ENCODE measurements at places on chromosomes 5 and 9. TPM values are rescaled to one million over a fixed set of nuclear protein-coding genes. Genes with fewer than 3 reads are reported as not detected.

DNA sequence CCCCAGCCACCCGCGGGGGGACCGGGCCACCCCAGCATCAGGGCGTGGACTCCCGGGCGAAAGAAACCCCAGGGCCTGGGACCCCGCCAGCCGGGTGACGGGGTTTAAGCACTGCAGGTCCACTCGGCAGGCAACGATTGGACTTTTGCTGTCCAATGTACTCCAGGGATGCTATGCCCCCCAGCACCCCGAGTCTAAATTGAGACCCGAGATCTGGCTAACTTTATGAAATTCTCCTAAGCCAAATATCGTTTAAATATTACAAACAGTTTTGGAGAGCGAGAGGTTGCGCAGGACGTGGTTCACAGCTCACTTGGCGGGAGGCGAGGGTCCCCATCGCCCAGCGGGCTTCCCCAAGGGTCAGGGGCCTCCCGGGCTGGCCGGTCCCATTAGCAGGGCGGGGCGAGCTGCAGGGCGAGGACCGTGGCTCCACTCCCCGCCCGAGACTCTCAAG is 384 bp upstream of the MRPS2 start:
- DNase-seq = no peak

GRCh38 chr9:89428901-89429890 is 68.7 kb downstream of the SEMA4D start:
- DNase-seq = no peak

GRCh38 chr5:78221964-78222451 is 72.5 kb downstream of the AP3B1 start:
- no peak for DNase-seq

DNA sequence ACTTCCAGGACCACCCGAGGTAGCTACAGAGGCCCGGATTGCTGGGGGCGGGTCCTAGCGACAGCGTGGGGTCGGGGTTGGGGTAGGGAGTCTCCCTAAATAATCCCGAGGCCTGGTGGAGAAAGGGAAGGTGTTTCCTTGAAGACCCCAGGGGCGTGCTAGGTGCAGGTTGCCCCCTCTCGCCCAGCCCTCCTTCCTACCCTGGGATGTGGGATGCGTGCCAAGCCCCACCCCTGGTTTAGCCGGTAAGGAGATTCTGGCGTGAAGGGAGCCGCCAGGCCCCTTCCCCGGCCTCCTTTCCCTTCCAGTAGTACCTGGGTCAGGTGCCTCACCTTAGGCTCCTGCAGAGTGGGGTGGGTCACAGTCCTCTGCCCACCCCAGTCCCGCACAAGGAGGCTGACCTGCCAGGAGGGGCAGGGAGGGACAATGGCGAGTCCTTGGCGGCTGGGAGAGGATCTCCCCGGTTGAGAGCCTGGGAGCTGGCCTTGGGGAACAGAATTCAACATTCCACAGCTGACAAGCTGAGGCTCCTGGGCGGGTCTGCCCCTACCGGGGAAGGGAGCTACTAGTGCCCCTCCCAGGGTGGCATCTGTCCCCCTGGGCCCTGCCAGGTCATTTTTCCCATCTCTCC is 674 bp downstream of the TSPAN17 start:
- DNase-seq = peak; percentile 71

GRCh38 chr5:67537439-67538148 is 341.0 kb upstream of the CD180 start:
- no peak for DNase-seq

GPBP1 gene
- 54.0 TPM for total RNA-seq

RBM22 gene
- 26.9 TPM for total RNA-seq

All from Right ventricle myocardium superior (tissue), 1 donor.